Activated CD8-positive, alpha-beta memory T cell treated with anti-CD3 and anti-CD28 coated beads, Interleukin-2, amount 50 U/mL, for 4 hours (primary cell): ENCODE measurements at places on chromosomes 2 and 18.

GRCh38 chr2:234514873-234515638 is 18.2 kb upstream of the ARL4C start:
- no peak for DNase-seq

GRCh38 chr2:36463365-36463764 is 107.8 kb downstream of the CRIM1 start:
- DNase-seq = no peak

DNA sequence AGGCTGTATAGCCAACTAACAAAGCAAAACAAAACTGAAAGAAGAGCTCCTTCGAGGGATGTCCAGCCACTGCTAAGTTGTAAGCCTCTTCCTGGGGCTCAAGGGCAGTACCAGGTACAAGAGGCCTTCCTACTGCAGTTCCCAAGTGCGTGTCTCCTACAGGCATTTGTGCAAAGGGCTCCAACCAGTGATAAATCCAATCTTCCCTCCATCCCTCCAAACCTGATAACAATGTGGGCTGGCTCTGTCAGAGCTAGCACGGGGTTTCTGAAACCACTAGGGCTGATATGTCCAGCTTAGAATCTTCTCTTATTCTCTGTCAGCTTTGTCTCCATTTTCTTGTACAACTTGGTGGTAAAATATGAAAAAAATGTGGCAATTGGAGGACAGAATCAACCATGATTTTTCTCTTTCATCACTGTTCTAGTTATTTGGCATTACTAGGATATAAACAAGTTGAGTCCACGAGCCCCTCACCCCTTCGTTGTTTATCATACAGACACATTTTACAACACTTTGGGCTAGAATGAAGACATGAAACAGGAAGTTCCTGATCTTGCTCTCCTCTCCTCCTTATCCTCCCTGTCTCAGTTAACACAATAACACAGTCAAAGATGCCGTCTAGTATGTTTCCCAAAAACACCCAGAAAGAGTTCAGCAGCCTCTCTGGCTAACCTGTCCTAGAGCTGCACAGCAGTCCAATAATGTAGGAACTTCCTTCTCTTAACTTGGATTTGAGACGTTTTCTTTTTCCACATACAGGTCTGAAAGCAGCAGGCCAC is 35.4 kb upstream of the WIPF1 start:
- no peak for DNase-seq

DNA sequence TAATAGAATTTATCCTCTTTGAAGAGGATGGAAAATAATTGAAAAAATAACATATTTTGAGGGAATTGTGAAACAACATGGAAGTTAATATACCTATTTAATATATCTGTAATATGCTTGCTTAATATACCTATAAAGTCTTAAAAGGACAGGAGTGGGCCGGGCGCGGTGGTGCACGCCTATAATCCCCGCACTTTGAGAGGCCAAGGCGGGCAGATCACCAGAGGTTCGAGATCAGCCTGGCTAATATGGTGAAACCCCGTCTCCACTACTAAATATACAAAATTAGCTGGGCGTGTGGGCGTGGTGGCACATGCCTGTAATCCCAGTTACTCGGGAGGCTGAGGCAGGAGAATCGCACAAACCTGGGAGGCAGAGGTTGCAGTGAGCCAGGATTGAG is 254.9 kb downstream of the TMX3 start:
- no peak for DNase-seq

- no peak for DNase-seq
Observed at GRCh38 chr18:75167759-75168618, 41.0 kb downstream of the PTGR3 start.

GRCh38 chr2:48043746-48044145 is 137.4 kb upstream of the FBXO11 start:
- no peak for DNase-seq

DNA sequence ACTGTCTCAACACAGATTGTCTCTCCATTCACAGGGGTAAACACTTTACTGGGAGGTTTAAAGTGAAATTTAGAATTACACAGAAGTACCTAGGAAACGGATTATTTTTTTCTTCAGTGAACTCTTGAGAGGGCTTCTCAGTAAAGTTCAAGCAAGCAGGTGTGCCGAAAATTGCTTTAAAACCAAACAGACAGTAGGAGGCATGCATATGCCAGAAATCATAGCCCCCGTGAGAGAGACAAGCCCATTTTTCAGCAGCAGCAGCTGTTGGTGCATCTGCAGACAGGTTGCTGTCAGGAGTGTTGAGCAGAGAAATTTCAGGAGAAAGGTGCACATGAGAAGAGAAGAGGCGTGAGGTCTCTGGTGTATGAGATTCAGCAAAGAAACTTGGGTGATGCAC is 2115.5 kb upstream of the CELF4 start:
- DNase-seq = no peak

- DNase-seq = no peak
Observed at GRCh38 chr18:73979742-73980141, 167.9 kb downstream of the FBXO15 start.

DNA sequence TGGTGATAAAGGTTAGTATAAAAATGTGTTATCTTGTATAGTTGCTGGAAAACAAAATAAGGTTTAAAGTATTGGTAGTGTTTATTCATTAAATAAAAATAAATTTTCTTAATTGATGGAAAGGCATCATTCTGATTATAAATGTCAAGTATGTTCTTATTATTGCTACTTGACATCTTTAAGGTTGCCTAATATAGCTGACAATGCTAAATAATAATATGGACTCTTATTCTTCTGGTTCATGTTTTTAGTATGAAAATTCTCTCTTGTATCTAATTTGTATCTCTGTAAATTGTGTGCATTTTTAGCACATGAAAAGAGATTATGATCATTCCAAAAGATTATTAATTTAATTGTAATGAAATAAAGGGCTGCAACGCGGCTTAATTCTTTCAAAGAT is 25.0 kb downstream of the RBM44 start:
- DNase-seq = no peak

- DNase-seq = no peak
Observed at GRCh38 chr18:63284827-63285733, 34.5 kb downstream of the BCL2 start.

DNA sequence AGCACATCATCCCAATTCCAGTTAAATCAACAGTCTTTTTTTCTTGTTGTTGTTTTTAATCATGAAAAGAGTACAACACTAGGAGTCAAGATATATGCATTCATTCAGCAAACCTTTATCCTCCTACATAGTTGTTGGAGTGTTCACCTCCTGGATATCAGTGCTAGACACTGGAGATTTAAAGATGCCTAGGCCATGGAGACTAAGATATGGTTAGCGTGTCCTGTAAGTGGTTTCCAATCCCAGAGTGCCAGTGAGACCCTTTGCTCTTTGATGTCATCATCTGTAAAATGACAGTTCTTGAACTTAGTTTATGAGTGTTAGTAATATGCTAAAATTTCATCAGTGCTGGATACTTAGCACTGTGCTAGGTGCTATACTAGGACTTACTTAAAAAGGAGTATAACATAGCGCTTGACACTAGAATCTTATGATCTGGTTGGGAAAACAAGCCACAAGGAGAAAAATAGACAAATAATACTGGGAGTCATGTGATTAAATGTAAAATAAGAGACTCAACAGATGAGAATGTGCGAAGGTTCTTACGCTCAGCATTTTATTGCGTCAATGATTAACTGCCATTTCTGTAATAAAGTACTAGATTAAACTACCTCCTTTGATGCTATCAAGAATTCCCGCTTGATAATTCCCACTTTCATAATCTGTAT is 31.5 kb downstream of the BABAM2 start:
- DNase-seq = no peak

DNA sequence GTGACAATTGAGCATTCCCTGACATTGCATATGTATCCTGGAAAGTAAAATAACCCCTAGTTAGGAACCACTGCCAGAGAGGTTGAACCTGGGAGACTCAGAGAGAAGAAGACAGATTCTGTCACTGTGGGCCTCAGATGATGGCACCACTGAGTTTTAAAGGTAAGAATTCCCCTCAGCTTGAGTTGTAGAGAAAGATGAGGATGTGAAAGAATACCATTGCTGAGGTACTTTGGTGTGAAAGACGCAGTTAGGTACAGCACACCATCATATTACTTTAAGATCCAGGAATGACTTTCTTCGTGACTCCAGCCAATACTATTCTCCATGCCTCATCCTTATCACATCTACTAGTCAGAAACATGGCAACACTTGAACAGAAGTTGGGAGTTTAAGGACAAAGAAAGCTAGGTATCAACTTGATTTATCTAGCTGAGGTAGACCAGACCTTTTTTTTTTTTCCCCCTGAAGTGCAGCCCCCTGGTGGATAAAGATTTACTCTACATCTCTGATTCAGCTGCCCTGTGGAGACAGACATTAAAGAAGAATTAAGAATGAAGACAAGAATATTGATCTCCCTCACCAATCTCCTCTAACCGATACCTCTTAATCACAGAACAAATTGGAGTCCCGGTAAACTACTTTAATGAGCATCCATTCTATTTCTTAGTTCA is 630.5 kb upstream of the FANCL start:
- no peak for DNase-seq
